ENCODE measurements at places on chromosomes 5 and 9.

DNA sequence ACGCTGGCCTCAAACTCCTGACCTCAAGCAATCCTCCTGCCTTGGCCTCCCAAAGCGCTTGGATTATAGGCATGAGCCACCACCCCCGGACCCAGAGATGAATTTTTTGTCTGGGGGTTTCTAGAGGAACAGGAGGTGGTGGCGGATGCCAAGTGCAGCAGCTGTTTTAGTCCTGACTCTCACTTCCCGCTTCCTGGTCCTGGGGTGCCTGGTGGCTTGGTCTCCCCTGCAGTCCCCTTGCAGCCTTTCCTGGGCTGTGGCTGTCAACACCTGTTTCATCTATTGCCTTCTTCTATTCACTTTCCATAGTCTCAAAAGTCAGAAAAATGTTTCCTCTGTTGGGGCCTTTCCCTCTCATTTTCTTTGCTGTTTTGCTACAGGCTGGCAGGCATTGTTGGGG, 6.5 kb upstream of the NHP2 start:
- no peak for DNase-seq

DNA sequence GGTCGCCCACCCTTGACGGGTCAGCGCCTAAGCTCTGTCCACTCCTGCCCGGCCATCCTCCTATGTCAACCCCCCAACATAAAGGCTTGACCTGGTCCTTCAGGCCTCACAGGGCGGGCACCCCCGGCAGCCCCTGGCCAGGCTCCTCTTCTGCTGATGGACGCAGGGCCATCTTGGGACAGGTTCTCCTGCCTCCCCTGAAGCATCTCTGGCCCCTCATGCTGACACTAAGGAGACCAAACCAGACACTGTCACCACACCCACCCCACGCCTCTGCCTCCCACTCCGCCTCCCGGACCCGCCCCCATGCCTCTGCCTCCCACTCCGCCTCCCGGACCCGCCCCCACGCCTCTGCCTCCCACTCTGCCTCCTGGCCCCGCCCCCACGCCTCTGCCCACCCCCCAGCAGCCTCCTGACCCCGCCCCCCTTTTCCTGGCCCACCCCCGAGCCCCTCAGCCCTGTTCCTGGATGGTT, 6.8 kb downstream of the OBP2A start:
- no peak for DNase-seq

- no peak for DNase-seq
Observed at GRCh38 chr9:20396509-20396908, 225.8 kb downstream of the MLLT3 start.

DNA sequence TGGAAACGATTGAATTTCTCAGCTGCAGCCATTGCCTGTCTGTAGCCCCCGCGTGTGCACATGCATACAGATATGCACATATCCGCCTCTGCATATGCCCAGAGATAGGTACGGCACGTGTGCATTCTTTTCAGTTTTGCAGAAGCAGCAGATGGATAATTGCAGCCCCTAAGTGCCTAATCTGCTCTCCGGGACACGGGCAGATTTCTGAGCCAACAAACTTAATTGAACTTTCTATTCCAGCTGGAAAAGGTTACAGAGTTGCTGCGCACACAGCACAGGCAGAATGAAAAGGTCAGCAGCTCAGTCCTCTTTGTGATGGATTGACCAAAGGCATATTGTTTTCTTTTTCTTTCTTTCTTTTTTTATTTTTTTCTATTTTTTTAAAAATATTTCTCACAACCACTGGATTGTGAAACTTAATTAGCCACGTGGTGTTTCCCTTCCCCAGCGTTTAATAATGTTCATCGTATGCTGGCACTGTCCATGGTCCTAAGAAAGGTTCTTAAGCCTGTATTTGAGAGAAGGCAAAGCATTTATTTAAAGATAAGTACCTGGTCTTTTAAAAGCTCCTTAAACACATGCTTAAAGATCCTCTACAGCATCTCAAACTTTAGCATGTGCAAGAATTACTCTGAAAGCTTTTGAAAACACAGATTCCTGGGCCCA, 270.2 kb upstream of the BRINP1 start:
- no peak for DNase-seq

- no peak for DNase-seq
Observed at GRCh38 chr5:143679777-143680176, 132.2 kb upstream of the HMHB1 start.

DNA sequence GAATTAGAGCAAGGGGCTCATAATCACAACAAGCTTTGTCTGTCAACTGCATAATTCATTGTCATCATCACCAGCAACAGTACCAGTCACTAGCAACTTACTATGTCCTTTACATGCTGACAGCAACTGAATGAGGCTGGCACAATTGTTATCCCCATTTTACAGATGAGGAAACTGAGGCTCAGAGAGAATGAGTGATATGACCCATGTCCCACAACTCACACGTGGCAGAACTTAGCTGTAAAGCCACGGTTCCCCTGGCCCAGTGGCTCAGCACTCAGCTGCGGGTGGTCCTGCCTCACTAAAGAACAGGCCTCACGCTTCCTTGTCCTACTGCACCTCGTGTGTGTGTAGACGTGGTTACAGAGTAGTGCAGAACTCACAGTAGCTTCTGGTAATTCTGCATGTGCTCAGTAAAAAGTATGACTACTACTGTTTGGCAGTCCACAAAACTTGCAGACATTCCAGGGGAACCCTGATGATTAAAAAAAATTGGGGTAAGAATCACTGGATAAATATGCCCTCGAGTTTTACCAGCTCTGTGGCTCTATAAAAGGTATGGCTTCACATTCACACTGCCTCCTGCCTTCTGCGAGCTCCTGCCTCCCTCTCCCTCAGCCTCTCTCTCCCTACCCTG, 30.2 kb downstream of the AFAP1L1 start:
- no peak for DNase-seq

GRCh38 chr5:156675395-156675794, 174.7 kb upstream of the PPP1R2B start:
- DNase-seq, result no peak

DNA sequence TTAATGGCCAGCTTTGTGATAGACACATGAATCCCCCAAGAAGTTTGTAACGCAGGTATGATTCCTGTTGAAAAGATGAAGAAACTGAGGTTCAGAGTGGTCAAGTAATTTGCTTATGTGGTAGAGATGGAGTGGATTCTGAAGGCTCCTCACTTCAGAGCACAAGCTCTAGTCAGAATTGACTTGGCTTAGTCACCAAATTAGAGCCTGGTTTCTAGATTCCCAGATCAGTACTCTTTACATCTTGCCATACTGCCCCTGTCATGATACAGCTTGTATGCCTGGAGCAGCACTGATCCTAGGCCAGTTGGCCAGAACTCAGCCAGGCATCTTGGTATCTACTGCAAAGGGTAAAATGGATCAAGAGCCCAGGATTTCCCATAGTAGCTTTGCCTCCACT, 284.4 kb upstream of the RFX3 start:
- DNase-seq, result no peak

GRCh38 chr9:133948131-133948530, 44.0 kb downstream of the VAV2 start:
- DNase-seq, result no peak

GRCh38 chr9:26329974-26330373, 562.6 kb downstream of the CAAP1 start:
- DNase-seq, result no peak

DNA sequence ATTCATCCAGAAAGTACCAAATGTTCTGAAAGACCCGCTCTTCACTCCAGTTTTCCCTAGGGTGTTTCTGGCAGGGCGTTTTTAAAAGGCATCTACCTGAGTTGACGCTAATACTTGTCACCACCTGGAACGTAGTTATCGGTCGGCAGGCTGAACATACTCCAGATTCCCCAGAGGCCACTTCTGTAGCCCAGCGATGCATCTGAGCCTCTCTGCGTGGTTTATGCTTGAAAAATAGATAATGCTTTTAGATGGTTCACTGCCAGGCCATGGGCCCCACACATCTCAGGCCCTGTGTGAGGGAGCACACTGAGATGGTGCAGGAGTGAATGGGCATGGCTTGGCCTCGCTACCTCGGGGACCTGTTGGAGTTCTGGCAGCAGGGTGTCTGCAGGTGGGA, 33.0 kb upstream of the NCS1 start:
- DNase-seq, result no peak

- no peak for DNase-seq
Observed at GRCh38 chr9:115069771-115070170, 48.2 kb downstream of the TNC start.

GRCh38 chr5:58048954-58049353, 410.9 kb downstream of the PLK2 start:
- DNase-seq, result no peak

GRCh38 chr5:142521706-142522105, 164.2 kb downstream of the FGF1 start:
- no peak for DNase-seq

GRCh38 chr5:154761046-154761736, 6.0 kb downstream of the LARP1 start:
- no peak for DNase-seq

DNA sequence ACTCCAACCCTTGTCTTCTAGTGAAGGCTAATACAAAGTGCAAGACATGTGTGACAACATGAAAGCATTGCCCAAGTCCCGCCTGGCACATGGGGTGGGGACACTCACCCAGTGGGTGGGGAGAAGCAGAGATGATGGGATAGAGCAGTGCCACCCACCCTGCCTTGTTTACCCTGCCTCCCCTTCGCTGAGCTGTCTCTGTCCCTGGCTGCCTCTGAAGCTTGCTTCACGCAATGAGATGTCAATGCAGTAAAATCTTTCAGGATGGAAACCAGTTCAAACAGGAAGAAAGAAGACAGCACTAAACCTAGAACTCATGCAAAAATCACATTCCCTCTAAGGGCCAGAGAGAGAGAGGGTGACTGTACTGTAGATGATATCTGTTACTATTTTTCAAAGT, 148.0 kb downstream of the INSYN2B start:
- no peak for DNase-seq

DNA sequence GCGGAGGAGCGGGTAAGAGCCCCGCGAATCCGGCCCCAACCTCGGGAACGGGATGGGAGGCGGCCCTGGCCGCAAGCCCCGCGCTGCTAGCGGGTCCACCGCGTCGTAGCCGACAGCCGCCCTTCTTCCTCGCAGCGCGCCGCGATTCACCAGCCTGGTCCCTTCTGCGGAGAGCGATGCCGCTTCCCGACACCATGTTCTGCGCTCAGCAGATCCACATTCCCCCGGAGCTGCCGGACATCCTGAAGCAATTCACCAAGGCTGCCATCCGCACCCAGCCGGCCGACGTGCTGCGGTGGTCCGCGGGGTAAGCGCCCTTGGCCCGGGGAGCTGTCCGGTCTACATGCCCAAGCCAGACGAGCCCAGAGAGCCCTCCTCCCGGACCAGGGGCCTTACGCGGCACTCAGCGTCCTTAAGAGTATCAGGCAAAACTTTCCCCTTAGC, 335 bp downstream of the ROPN1L start:
- DNase-seq, result no peak

DNA sequence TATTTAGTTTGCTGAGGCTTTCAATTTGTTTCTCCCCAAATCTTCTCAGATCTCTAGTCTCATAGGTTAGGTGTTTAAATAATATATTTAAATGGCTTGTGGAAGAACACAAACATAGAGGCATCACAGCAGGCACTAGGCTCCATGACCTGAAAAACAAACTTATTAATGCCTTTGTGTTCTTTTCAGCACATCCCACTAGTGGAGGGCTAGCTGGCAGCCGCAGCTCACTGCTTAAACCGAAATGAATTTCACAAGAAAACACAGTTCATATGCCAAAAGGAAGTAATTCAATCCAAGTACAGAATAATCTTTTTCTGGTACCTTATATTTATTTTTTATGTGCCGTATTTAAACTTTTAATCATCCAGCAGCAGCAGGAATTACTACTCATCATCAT, 382.5 kb downstream of the PLK2 start:
- DNase-seq, result no peak

DNA sequence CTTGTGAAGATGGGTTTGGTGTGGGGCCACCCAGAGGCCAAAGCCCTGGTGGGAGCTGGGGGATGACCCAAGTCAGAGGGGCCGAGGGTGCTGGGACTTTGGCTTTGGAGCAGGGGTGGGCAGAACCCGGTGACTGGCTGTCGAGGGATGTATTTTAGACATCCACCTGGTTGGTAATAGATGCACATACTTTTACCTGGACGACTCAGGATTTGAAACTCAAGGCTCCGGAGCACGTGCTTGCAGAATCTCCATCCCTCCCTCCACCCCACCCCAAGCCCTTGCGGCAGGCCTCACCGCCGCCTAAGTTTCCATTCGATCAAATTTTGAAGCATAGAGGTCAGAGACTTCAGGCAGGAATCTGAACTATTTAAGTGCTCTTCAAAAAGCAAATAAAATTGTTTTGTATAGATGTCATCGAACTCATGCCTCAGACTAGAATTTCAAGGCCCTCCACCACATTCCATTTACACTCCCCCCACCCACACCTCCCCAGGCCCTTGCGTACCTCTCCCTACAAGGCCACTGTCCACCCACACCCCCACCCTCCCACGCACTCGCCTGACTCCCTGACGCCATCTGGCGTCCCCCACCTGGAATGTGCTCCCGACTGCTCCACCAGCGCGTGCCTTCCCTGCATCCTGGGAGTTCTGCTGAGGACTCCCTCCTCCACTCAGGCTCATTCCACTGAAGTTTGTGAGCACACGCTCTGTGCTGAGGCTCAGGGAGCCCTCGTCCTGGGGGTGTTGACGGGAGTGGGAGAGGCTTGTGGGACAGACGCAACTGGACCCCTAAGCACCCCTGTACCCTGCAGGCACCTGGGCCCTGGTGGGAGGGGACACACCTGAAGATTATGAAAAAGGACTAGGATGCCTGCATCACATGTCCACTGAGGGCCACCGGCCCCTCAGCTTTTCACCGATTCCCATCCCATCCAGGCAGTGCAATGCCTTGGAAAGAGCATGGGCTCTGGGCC, 56.4 kb upstream of the RPL26L1 start:
- no peak for DNase-seq

DNA sequence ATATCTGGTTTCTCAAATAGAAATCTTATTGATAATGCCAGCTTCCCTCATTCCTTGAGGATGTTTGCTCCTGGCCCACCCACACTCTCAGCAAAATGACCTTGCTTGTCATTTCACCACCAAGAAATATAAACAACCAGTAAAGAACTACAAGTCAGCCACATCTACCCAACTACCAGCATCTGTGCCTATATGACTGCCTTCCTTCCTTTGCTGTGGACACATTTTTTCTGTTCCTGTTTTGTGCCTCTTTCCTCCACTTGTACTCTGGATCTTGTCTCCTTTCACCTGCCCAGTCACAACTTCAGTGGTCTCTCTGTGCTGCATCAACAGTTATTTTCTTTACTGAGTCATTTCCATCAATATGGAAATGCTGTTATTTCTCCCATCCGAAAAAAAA, 20.3 kb downstream of the KIF2A start:
- DNase-seq, result no peak
